Activated naive CD8-positive, alpha-beta T cell treated with anti-CD3 and anti-CD28 coated beads for 36 hours (primary cell): ENCODE measurements at places on chromosomes 4 and X. TPM values are rescaled to one million over a fixed set of nuclear protein-coding genes. Genes with fewer than 3 reads are reported as not detected.

Gene HPGDS
- total RNA-seq = not detected

Gene GABRA4
- total RNA-seq = not detected

Gene SHROOM2
- total RNA-seq = not detected

Gene ZNF275
- 13.9 TPM for total RNA-seq

DNA sequence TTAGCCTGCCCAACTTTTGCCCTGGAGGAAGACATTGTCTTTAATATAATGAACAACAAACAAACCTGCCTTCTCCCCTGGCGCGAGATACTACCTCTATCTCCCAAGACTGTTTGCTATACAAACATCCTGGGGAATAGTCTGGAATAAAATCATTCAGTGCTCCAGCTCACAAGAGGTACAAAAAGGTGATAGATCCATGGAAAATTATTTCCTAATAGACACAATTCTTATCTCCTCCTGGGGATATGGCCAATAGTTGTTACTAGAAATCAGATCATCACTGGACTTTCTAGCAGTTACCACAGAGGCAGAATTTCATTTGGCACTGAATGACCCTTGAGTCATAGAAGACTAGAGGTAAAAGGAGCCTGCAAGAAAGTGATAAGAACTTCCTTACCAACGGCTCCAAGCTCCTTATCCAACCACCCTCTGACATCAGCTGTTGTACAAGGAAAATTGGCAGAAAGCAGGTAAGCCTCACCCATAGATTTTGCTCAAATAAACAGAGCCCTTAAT is 38.1 kb downstream of the MID1 start:
- DNase-seq = no peak

DNA sequence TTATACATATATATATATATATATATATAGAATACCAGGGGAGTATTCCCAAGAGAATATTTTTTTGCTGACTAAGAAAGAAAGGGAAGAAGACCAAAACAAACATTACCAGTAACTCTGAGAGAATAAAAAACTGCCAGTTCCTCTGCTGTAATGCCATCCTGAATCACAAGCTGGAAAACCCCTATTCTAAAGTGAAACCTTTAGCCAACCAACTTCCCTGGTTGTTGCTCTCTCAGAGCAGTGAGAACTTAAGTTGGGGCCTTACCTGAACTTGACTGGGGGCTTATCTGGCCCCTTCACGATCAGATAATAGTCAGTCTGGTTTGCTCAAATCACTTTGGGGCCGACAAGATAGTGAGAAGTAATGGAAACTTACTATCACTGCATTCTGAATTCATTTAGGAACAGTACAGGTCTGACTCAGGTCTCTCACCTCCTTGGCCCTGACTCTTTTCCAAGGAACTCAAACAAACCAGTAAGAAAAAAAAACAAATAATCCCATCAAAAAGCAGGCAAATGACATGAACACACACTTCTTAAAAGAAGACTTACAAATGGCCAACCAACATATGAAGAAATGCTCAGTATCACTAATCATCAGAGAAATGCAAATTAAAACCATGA is 62.5 kb downstream of the CD40LG start:
- DNase-seq = peak; percentile 18

- no peak for DNase-seq
These were observed 151.2 kb downstream of the COX18 start for GRCh38 chr4:72918362-72918761.

GRCh38 chrX:130057209-130057608 is 53.1 kb downstream of the ELF4 start:
- DNase-seq = no peak

- DNase-seq = no peak
These were observed 67.2 kb upstream of the ETNPPL start for GRCh38 chr4:108829966-108830492.

GRCh38 chr4:103136671-103137445 is 37.2 kb upstream of the BDH2 start:
- no peak for DNase-seq

- no peak for DNase-seq
These were observed 84.5 kb upstream of the MAML3 start for GRCh38 chr4:140238351-140239056.

DNA sequence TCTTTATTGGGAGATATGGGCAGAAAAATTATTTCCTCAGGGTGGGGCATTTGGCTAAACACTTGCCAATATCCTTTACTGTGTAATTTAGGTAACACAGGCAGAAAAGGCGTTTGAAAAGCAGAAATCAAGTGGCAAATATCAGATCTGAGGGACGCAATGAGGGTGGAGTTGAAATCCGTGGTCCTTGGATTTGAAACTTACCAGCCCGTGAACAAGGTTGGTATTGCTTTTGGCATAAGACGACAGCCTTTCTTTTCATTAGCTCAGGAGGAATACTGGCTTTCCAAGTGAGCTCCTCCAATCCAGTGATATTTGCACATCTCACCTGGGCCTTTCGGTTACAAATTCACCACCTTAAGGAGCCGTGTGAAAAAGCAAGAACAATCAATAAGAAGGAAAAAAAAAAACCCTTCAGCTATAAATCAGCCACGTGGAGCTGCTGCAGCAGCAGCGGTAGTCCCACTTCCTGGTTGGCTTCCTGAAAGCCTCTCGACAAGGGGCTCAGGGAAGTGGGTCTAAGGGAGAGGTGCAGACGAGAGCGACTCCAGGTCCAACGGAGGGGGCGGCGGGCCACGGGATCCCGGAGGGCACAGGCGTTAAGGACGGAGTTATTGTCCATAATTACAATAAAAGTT is 734 bp upstream of the GALNT7 start:
- peak; percentile 25 for DNase-seq
